ENCODE measurements at places on chromosomes 3 and 15.

GRCh38 chr15:68272721-68273271 lies 4.7 kb upstream of the FEM1B start:
- DNase-seq: no peak

DNA sequence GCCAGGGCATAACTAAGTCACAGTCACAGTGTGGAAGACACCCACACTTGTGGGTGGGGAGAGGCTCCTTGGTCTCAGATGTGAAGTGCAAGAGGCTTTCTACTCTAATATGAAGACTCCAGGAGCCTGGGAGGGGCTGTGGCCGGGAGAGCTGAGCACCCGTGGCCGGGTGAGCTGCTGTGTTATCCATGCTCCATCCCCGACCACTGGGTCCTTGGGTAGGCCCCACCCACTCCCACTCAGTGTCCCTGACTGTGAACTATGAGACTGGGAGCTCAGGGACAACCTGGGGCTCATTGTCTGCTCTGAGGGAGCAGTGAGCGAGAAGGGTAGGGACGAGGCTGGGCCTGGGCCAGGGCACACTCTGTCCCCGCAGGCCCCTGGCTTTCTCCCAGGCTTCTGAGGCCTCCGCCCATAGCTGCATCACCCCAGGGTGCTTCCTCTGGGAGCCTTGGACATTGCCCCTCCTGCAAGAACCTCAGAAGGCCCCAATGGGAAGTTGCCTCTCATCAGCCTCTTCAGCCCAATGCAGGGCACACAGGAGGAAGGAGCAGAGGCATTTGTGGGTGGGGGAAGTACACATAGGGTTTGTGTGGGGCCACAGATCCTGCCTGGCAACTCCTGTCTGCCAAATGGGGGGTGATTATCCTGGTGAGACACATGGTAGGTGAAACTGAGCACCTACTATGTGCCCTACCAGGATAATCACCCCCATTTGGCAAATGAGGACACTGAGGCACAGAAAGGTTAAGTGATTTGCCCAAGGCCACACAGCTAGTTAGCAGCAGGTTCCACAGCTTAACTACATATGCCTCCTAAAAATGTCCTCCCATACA lies 2.4 kb downstream of the ANPEP start:
- no peak for DNase-seq

GRCh38 chr15:96764946-96765345 lies 434.4 kb downstream of the NR2F2 start:
- DNase-seq: no peak

DNA sequence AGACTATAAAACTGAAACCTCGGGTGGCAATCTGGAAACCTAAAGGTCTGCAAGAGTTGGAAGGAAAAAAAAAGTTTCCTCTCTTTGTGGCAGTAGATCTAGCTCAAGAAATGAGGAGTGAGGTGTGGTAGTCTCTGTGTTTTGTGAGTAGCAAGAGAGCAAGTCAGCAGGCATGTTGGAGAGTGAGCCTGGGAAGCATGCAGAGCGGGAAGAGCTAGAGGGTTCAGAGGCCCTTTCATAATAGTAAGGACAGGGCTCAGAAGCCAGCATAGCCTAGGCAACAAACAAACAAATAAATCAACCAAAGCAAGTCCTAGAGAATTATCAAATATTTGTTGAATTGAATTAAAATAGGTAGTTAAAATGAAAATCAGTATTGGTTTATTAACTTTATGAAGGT lies 189.7 kb upstream of the CBLB start:
- no peak for DNase-seq

DNA sequence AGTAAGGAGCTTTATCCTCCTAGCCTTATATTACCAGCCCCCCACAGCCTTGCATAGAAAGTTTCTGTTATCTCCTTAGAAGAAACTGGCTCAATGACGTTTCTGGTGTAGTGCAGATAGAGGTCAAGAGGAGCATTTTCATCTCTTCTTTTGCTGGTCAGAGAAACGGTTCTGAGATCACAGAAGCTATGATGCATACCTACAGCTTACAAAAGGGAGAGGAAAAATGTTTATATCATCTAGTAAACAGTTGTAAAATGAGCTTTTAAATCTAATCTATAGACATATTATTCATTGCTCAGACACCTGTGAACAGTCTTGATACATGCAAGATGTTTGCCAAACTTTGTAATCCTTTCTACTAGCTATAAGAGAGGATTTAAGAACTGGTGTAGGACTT lies 68.0 kb downstream of the GMPS start:
- DNase-seq: no peak

DNA sequence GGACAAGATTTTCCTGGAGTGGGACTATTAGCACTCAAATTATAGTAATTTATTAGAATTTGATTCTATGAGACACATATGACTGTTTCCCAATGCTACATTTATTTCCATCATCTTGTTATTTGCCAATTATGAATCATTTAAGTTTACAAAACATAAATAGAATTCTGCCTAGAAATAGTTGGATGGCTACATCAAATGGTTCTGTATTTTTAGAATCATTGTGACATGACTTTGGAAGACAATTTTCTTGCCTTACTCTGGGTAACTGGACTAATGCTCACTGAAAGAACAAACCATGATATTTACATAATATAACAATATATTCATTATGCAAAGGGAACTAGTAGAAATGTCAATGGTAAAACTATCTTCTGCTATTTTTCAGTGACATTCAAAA lies 173.5 kb downstream of the ZIC1 start:
- DNase-seq: no peak

- no peak for DNase-seq
Observed at GRCh38 chr3:138598534-138598933, 4.5 kb upstream of the CEP70 start.

GRCh38 chr15:73335026-73335425 lies 33.7 kb downstream of the HCN4 start:
- DNase-seq: no peak

DNA sequence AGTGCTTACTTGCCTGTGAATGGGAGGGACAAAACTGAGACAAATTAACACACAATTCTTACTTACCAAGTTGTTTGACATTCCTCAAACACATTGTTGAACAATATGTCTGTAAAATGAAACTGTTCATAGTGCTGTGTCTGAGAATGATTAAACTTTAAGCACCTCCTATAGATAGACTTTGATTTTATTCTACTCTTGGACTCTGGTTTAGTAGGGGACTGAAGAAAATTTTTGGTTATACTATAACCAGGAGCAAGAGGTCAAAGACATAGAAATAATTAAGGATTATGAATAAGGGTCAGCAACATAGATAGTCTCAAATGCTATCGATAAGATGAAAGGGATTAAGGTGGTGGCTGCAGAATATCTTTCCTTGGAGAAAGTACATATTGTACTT lies 7.9 kb upstream of the MTFMT start:
- no peak for DNase-seq

DNA sequence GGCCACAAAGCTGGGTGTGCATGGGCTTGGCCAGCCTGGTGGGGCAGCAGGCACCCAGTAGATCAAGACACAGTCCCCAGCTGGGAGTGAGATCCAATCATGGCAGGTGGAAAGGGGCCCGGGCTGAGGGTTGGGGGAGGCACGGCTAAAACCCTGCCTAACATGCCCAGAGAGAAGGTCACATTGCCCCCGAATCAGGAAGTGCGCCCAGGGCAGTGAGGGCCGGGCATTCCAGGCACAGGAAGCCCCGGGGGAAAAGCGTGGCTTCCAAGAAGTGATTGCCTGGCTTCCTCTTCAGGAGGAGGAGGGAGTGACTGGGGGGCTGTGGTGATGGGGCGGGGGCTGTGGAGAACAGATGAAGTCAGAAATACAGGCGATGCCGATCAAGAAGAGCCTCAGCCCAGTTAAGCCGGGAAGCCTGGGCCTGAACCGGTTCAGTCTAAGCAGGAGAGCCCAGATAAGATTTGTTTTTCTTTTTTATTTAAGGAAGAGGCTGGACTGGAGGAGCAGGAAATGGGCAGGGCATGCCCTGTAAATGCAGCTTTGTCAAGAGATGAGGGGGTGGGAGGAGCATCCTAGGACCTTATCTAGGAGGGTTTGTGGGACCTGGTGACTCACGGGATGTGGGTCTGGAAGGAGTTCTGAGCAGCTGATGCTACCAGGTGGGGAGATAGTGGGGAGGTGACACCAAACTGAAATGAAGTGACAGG lies 83.9 kb downstream of the CHSY1 start:
- DNase-seq: peak; percentile 53

GRCh38 chr3:66265649-66266048 lies 44.8 kb downstream of the SLC25A26 start:
- DNase-seq: no peak

DNA sequence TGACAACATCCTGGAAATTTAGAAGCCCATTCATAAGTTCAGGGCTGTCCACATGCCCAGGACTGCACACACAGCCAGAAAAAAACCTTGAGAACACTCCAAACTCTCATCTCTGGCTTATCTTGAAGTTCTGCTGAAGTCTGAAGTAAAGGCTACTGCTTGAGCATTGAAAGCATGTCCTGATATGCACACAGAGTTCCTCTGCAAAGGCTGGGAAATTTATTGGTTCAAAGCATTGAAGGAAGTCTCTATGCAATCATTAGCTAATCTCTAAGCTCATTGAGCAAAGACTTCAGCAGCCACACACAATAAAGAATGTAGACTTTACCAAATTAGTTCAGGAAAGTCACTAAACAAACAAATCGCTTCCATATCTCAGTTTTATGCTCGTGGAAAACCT lies 162.0 kb upstream of the STT3B start:
- DNase-seq: no peak

GRCh38 chr3:458653-459310 lies 262.2 kb downstream of the CHL1 start:
- no peak for DNase-seq

DNA sequence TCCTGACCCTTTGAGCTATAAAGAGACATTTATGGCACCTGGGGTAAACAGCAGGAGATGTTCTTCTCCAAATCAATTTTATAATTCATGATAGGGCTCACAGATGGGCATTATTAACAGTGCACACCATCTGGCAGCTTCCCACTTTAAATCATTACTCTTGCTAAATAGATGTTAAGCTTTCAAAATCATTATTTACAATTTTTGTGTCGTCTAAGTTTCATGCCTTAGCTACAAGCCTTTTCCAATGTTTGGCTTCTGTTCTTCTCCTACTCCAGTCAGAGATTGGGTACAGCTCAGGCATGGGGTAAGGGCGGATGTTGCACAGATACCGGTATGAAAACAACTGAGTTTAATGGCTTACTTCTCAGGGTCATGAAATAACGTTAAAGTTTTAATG lies 120.9 kb upstream of the PFN2 start:
- no peak for DNase-seq

DNA sequence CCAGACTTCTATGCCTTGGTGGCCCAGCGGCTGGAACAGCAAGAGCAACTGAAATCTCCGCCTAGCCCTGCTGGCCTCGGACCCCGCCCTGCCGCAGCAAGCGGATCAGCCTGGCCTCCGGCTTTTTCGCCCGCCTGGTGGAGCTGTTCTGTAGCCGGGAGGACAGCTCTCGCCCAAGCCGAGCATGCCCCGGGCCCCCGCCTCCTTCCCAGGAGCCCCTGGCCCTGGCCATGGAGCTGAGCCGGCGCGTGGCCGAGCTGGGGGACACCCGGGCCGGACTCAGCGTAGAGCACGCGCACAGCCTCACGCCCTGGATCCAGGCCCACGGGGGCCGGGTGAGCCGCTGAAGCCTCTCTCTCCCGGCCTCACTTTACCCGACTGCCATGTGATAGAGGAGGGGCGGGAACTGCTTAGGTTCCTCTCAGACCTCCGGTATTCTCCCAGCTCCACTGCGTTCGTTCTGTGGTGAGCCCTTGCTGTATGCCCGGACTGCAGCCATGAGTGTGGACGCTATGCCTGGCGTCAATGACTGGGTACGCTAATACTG lies 24.1 kb upstream of the MRPL3 start:
- no peak for DNase-seq

DNA sequence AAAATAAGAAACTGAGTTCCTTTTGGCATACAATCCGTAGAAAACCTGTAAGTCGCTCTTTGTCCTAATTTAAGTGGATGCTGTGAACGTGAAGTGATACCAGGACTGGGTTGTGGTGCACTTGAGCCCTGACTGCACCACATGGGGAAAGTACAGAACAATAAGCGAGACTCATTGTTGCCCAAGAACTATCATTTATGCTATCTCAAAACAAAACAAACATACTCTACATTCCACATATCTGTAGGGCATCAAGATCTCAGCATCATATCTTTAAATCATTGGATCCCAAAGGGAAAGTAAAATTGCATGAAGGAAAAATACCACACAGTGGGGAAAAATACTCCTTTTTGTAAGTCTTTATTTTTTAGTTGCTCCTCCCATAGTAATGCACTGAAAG lies 580.3 kb downstream of the MECOM start:
- DNase-seq: no peak

DNA sequence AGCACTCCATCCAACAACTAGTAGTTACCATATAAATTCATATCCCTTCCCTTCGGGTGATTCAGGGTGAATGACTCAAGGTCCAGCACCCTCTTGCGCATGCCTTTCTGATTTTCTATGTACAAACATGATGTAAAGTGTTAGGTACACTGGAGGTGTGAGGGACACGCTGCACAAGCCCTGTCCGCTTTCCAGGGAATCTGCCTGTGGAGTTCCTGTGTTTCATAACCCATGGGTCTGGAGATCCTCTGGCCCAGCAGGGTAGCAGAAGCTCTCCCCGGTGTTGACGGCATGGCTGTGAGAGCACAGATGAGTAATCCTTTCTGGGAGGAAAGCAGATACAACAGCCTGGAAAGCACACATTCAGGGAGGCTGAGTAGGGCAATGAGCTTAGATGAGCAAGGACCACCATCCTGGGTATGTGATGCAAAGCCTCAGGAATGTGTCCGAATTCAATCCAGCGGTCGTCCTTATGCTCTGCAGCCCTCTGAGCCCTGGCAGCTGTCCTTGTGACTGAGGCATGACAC lies 142.9 kb upstream of the TP63 start:
- no peak for DNase-seq
